ENCODE measurements at places on chromosomes 4 and X.

DNA sequence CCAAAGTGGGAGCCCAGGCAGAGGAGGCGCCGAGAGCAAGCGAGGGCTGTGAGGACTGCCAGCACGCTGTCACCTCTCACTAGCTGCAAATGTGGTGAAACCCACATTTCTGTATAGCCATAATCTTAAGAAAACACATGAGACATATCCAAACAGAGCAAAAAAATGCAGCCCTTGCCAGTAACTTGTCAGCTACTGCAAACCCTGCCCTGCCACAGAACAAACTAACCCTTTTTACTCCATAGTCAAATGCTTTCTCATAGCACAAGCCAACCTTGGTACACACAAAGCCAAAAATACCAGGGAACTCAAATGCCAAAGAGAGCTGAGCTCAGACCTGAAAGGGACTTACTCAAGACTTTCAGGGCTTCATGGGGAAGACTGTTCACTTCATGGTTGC, 14.9 kb upstream of the NXF3 start:
- DNase-seq = no peak

DNA sequence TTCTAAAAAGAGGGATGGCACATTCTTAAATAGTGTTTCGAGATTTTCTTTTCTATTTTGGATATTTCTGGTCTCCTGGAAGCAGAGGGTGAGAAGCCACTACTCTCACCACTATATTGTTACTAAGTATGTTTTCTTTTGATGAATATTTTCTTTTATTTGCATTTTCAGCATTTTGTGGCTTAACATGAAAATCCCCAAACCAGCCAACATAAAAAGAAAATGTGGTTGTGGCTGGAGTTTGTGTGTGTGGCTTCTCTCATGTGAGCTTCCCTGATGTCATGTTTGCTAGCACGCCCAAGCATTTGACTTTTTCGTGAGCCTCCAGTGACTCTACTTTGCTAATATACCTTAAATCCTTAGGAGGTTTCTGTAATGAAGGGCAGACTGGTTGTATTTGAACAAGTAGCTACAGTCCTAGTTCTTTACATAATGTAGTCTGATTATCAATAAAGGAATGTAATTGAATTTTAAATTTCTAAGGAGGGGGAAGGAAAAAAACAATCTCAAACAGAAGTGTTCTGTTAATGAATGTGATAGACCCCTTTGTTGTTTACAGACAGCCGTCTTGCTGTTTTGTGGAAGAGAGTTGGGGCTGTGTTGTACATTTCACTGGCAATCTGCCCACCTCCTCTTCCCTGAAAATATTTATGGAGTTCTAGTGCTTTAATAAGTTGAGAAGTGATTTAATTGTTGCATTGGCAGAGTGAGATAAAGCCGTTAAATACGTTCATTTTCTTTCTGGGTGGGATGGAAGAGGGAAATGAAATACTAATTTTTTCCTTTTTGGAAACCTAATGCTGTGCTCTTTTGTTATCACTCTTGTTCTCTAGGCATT, 114.6 kb downstream of the ARHGAP10 start:
- no peak for DNase-seq

- DNase-seq = no peak
These were observed 6.4 kb downstream of the USP11 start for GRCh38 chrX:47239199-47239598.

GRCh38 chr4:11326021-11326420, 102.7 kb downstream of the HS3ST1 start:
- no peak for DNase-seq

DNA sequence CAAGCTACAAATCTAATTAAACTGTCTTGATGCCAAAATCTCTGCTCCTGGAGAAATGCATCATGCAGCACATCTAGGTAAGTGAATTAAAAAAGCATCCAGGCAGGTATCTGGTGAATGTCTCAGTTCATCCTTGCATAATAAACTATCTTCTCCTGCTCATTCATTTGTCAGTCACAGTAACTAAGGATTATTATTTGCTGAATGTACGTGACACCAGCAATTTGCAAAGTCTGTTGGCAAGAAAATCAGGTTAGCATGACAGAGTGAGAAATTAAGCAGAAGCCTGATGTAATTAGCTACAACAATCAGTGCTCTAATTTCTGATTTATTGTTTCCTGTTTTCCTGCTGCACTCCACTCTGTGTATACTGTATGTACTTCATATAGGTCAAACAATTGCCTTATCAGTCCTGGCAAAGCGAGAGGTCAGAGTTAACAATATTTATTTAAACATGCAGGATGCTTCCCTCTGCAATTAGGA, 213.6 kb downstream of the FBXO8 start:
- no peak for DNase-seq

DNA sequence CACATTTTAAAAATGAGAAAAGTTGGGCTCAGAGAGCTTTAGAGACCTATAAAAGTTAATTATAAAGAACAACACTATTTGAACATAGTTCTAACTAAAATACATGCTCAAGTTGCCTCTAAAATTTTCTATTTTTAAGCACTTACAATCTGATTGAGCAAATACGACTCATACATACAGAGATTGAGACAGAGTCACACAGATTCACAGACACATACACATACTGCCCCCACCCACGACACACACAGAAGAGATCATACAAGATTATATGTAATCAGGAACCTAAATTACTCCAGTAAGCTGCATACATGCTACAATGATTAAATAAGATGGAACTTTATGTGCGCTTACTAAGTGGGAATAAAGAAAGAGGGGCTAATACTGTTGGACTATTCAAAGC, 2.7 kb upstream of the ASB5 start:
- DNase-seq = no peak

GRCh38 chr4:87353592-87353991, 30.9 kb upstream of the HSD17B13 start:
- DNase-seq = no peak

GRCh38 chrX:15301924-15302323, 13.5 kb downstream of the ASB11 start:
- no peak for DNase-seq

GRCh38 chrX:30493348-30493747, 84.2 kb downstream of the TASL start:
- no peak for DNase-seq
